ENCODE measurements at places on chromosomes 11 and 22.
A peak's percentile ranks its signal among the peaks of the same experiment; 100 is the strongest.

DNA sequence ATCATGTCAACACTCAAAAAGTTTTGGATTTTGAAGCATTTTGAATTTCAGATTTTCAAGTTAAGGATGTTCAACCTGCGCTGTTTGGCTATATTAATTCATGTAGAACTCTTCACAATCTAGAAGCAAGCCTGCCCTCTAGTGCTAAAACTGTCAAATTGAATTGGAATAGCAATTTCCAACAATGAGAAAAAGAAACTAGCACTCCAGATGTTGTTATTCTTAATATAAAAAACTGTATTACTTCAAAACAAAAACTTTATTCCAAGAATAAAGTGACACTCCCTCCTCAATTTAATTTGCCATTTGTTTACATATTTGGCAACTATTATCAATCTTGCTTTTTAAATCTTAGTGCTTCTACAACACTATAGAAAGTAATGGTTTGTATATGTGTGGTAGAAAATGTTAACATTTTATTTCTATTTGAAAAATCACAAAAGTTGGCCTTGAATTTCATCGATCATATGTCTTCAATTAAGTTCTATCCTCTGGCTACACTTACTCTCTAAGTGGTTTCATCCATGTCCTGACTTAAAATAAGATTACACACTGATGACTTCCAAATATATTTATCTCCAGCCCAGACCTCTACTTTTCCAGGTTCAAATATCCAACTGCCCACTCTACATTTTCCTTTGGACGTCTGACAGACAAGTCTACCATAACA is 36.6 kb downstream of the DCUN1D5 start:
- DNase-seq: peak; percentile 73

GRCh38 chr22:32896891-32897290 is 95.4 kb downstream of the TIMP3 start:
- DNase-seq: no peak

- no peak for DNase-seq
Observed at GRCh38 chr22:34437140-34437539, 516.9 kb upstream of the LARGE1 start.

GRCh38 chr11:8746331-8746974 is 63.9 kb downstream of the RPL27A start:
- no peak for DNase-seq

GRCh38 chr11:93536101-93536861 is 6.9 kb downstream of the SMCO4 start:
- DNase-seq: peak; percentile 19

GRCh38 chr11:112057170-112057569 is 16.6 kb downstream of the PIH1D2 start:
- no peak for DNase-seq

GRCh38 chr11:111359223-111360149 is 19.6 kb downstream of the POU2AF1 start:
- peak; percentile 6 for DNase-seq

- DNase-seq: no peak
Observed at GRCh38 chr22:29141078-29141688, 64.5 kb upstream of the EMID1 start.

- peak; percentile 42 for DNase-seq
Observed at GRCh38 chr11:32792948-32793475, 1.4 kb downstream of the CCDC73 start.

- DNase-seq: peak; percentile 90
Observed at GRCh38 chr22:37229012-37229804, 14.9 kb downstream of the RAC2 start.

DNA sequence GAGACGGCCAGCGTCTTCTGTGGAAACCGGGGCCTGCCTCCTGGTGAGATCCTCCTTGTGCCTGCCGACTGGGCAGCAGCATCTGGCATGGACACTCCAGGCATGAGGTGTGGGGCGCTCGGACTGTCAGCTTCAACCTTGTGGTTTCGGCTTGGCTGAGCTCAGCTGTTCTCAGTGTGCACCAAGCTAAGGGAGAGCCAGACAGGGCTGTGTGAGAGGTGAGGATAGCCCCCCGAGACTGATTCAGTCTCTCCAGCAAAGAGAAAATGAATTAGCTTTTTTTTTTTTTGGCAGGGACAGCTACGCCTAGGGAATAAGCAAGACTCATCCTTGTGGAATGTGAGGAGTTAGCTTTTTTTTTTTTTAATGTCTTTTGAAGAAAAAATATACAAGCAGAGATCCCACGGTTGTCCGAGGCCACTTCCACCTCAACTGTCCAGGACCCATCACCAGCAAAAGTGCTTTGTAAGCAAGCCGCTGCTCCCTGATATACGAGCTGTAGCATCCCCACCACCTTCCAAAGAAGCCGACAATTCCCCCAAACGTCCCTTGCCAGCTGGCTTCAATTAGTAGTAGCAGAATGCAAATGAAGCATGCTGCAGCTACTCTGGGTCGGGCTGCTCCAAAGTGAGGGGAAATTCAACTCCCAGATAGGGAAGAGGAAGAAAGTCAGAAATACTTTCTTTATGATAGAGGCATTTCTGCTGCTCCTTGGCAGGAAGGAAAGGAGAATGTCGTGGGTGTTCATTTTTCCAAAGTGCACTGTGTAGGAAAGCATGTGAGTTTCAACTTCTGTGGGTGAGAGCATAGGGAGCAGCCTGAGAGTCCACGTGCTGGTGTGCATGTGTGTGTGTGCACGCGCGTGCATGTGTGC is 9.7 kb upstream of the THY1 start:
- DNase-seq: peak; percentile 93

- no peak for DNase-seq
Observed at GRCh38 chr11:133524488-133524887, 7.8 kb downstream of the OPCML start.

- peak; percentile 42 for DNase-seq
Observed at GRCh38 chr11:19939415-19939929, 220.8 kb downstream of the DBX1 start.

DNA sequence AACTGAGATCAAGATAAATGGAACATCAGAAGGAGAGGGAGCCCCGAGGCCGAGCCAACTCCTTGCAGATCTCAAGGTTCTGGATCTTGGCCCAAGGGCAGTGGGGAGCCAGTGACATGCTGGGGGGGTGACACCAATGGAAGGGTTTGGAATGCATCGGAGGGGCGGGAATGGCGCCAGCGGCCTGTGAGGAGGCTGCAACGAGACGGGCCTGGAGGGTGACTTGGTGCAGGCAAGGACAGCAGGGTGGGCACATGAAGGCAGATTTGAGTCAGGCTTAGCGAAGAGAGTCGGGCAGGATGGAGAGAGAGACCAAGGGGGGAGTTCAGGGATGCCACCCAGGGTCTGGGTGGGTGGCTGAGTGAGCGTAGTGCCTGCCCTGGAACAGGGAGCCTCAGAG is 23.2 kb downstream of the ELFN2 start:
- DNase-seq: no peak

GRCh38 chr11:41189701-41190436 is 269.6 kb downstream of the LRRC4C start:
- no peak for DNase-seq

- peak; percentile 66 for DNase-seq
Observed at GRCh38 chr22:27801616-27802345, at the start of gene MN1. TSS of gene MN1 (minus strand) at chr22:27801756. CDS start at chr22:27800543, 1,213 bp downstream.

DNA sequence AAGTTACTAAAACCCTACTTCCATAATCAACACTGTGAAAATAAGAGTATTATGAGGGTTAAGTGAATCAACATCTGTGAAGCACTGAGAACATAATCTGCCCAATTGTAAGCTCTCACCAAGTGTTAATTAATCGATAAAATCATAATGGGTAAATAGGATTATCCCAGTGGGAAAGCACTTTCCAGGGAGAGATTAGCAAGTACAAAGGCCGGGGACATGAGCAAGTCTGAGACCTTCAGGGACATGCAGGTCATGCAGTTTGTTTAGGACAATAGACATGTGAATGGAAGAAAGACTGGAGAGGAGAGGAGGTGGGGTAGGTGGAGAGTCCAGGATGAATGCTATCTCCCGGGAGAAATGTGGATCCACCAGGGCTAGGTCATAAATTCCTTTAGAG is 57.8 kb upstream of the FIBIN start:
- DNase-seq: no peak

DNA sequence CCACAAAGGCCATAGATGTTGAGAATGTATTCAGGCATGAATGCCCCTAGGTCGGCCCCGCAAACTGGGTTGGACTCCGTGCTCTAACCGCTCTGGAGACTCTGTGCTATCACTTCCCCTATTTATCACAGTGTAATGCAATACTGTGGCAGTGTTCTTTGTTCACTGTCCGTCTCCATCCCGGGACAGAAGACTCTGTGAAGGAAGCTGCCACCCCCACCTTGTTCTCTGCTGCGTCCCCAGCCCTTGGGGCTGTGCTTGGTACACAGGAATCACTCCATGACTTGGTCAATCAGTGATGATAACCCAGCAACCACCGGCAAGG is 57.6 kb downstream of the TSPAN18 start:
- no peak for DNase-seq

DNA sequence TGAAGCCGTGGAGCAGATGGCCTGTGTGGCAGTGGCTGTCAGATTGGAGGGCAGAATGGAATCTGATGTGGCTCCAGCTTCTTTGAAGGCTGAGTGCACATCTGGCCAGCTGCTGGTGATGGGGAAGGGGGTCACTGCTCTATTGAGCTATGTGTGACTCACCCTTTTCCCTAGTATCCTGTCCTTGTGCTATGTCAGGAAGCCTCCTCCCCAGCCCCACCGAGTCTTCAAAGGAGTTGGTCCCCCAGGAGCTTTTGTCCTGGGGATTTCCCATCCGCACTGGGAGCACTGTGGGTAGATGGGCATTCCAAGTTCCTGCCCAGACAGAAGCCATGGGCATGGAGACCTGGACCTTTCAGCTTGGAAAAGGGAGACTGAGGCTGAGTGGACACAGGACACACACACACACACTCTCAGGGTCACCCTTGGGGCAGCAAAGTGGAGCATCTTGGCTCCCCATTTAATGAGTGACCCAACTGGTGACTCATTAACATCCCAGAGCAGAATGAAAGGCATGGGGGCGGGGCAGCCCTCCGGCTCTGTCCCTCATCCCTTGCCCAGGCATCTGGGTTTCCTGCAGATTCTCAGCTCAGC is 3.3 kb downstream of the SERPINH1 start:
- peak; percentile 73 for DNase-seq

DNA sequence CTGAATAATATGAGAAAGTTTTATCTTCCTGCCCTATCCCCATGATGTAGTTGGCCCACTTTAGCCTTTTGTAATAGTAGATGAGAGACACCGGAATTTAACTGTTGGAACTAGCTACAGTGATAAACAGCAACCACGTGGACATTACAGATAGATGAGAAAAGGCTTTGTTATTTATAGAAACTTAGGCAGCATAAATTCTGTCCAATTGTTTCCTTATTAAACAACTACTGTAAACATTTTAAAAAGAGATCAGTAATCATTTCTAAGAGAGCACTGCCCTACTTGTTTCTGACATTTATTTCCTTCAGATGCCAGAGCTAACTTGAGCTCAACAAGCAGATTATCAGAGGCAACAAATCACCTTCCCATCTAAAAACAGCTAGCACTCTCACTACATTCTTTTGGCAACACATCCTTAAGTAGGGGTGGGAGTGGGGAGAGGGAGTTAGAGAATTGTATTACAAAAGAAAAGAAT is 63.1 kb downstream of the SOX6 start:
- peak; percentile 55 for DNase-seq

DNA sequence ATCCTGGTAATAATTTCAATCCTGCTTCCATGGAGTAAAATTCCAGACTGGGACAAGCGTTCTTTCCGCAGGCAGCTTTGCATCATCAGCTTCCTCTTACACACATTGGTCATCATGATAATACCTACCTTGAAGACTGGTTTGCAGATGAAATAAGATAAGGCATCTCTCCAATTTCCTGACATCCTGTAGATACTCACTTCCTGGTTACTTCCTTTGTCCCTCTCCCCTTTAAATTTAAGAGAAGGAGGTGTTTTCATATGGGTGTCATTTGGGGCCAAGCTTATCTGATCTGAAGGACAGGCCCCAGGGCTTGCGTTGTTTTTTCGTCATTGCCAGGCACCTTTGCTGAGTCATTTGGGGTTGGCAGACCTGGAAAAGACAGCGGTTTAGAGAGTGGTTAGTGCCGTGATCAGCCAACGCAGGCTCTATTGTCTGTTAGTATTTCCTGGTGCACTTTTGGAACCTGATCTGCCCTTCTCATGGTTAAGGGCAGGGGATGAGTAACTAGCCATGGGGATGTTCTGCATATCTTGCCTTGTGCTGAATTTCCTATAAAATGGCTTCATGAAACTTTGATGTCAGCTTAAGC is 24.1 kb downstream of the GRAMD1B start:
- DNase-seq: peak; percentile 68

GRCh38 chr11:114061048-114061680 is 1.7 kb downstream of the ZBTB16 start:
- no peak for DNase-seq

DNA sequence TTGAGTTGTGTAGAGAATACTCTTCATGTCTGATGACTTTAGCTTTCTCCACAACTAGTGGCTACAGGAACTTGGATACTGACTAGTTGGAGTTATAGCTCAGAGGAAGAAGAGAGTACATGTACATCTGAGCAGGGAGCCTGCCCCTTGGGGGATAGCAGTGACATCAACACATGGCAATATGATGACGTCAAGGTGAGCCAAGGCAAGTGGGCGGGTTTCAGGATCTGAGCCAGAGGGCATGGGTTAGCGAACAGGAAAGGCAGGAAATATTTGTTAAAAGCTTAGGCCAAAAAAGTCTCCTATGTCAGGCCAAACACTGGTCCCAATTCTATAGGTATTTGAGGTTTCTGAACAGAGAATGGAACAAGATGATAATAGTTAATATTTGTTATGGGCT is 42.0 kb upstream of the HORMAD2 start:
- DNase-seq: peak; percentile 76

- no peak for DNase-seq
Observed at GRCh38 chr11:83403691-83404389, 117.7 kb upstream of the CCDC90B start.

GRCh38 chr11:10097615-10098014 is 196.4 kb downstream of the SBF2 start:
- no peak for DNase-seq

DNA sequence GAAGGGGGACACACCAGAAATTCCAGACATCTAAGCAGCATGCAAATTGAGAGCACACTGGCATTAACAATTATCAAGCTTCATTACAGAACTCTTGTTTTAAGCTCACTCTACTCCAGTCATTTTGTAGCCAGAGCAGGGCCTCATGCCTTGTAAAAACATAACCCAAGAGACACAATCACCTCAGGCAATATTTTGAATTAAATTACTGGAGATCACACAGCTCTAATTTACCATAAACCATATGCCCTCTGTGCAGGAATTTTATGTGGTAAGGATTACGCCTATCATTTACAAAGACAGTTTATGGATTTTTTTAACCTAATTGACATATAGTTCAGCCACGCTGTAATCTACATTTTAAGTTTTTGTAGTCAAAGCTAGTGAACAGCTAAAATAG is 414.1 kb upstream of the DDI1 start:
- DNase-seq: no peak

GRCh38 chr11:9535189-9535781 is 38.2 kb upstream of the WEE1 start:
- DNase-seq: peak; percentile 77

GRCh38 chr11:110991661-110992355 is 253.7 kb upstream of the POU2AF2 start:
- DNase-seq: peak; percentile 44
